Sigmoid colon (tissue), 7 donors: ENCODE measurements at places on chromosomes 1 and 21.

- H3K27me3 ChIP-seq = no peaks in the 10 kb centered on the region
- no peak overlapping the region for H3K27ac ChIP-seq
- no peak overlapping the region for H3K4me3 ChIP-seq
- H3K4me1 ChIP-seq = no peaks in the 10 kb centered on the region
These were observed 410.1 kb upstream of the PLXNA2 start for GRCh38 chr1:208654241-208654640.

DNA sequence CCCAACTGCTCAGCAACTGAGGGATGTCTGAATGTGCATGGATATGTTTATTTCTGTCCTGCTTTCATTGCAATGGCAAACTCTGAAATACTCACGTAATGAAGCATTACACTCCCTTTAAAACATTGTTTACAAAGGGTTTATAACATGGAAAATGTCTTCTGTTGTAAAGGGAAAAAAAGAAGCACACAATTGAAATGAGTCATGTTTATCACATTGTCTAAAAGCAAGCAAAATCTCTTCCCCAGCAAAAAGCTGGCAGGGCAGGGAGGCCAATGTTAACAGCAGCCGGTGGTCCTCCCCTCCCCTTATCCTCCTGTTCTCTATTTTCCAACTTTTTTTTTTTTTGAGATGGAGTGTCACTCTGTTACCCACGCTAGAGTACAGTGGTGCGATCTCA, 3.9 kb upstream of the EFNA1 start:
- no peak overlapping the region for H3K4me3 ChIP-seq
- no peak for DNase-seq
- H3K36me3 ChIP-seq = no peaks in the 10 kb centered on the region
- peaks cover 23% of the 10 kb centered on the region for H3K4me1 ChIP-seq
- H3K27ac ChIP-seq = no peak overlapping the region
- H3K27me3 ChIP-seq = no peaks in the 10 kb centered on the region

GRCh38 chr1:201834621-201835020, 5.7 kb downstream of the IPO9 start:
- no peak for DNase-seq
- H3K4me1 ChIP-seq = peaks cover 25% of the 10 kb centered on the region
- no peak overlapping the region for H3K4me3 ChIP-seq
- no peak overlapping the region for H3K27ac ChIP-seq
- no peaks in the 10 kb centered on the region for H3K36me3 ChIP-seq

GRCh38 chr1:200681231-200681630, 11.5 kb upstream of the DDX59 start:
- H3K27me3 ChIP-seq = no peaks in the 10 kb centered on the region
- no peaks in the 10 kb centered on the region for H3K36me3 ChIP-seq
- H3K27ac ChIP-seq = no peak overlapping the region
- no peak for DNase-seq
- H3K4me1 ChIP-seq = no peaks in the 10 kb centered on the region
- no peak overlapping the region for H3K4me3 ChIP-seq

DNA sequence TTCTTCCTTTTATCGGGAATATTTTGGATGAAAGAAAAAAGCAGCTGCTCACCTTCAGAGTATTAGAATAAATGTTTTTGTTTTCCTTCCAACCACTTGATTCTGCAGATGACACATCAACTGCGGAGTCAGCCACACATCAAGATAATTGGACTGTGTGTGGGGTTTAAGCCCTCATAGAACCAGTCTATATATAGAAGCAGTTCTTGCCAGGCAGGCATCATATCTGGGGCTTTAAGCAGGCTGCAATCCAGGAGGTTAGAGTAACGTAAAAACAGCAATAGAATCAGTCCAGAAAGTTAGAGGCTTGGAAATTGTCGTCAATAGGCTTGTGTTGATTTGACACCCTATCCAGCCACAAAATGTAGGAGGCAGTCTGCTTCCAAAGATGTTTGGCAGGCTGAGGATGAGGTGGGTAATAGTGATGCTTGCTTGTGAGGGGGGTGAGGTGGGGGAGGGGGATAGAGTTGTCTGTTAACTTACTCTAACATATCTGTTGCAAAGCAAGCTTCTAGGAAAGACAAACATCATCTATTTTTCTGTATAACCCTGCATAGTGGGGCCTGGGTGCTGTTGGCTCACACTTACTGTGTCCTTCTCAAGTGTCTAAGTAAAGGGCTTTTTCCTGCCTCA, 64.8 kb downstream of the PEX14 start:
- H3K27me3 ChIP-seq = no peaks in the 10 kb centered on the region
- H3K27ac ChIP-seq = peak overlapping the region; percentile 50
- no peak for DNase-seq
- peaks cover 12% of the 10 kb centered on the region for H3K36me3 ChIP-seq
